NCI-H1436 treated with DMSO at 0.1 percent for 48 hours (cell line): ENCODE measurements at places on chromosomes 6 and 20.

DNA sequence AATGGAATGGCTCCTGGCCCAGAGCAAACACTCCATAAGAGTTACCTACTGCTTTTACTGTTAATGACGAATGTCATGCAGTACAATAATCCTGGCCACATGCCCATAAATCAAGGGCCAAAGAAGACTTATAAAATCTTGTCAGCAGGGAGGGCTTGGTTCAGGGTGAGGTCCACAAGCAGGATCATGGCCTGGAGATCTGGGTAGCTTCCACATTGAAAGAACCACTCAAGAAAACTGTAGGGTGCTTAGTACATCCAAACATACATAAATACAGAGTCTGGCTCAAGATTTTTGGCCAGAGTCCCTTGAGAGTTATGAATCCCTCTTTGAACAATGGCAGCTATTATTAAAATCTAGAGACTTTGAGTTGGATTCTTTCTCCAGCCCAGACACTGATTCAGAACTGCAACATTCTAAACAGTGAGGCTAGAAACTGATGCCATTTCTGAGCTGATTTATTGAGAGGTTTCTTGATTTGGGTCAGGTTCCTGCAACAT lies 188.7 kb downstream of the CDC5L start:
- DNase-seq: no peak

DNA sequence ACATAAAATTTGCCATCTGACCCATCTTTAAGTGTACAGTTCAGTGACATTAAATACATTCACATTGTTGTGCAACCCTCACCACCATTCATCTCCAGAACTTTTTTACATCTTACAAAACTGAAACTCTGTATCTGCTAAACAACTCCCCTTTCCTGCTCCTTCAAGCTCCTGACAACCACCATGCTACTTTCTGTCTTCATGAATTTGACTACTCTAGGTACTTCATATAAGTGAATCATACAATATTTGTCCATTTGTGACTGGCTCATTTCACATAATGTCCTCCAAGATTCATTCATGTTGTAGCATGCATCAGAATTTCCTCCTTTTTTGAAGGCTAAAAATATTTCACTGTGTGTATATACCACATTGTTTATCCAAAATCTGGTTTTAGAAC lies 86.9 kb upstream of the SMLR1 start:
- DNase-seq: no peak

GRCh38 chr6:43707269-43707668 lies 19.7 kb upstream of the MRPS18A start:
- no peak for DNase-seq

DNA sequence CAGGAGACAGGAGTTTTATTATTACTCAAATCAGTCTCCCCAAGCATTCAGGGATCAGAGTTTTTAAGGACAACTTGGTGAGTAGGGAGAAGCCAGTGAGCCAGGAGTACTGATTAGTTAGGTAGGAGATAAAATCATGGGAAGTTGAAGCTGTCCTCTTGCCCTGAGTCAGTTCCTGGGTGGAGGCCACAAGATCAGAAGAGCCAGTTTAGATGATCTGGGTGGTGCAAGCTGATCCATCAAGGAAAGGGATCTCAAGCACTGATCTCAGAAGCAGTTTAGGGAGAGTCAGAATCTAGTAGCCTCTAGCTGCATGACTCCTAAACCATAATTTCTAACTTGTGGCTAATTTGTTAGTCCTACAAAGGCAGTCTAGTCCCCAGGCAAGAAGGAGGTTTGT lies 706.5 kb upstream of the MAP3K7 start:
- DNase-seq: no peak

DNA sequence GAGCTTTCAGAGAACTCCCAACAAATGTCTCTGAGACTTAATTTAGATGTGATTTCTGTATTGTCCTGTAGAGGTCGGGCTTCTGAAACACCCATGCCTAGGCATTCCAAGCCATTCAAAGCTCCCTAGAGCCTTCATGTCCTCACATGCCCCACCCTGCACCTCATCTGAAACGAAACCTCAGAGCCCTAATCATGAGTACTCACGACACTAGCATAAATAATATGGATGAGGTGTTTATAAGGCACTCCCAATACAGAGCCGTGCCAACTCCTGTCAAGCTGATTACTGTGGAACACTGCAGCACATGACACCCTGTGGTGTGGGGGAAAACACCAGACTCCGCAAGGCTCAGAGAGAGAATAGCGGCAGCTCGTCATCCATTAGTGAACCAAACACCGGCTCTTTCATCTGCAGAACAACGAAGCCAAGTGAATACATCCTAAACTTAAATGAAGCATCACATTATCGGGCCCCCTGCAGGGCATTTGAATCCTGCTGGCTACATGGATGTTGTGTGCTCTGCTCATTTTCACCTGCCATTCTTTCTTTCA lies 83.8 kb downstream of the FNDC1 start:
- DNase-seq: peak; percentile 35

- no peak for DNase-seq
These were observed 121.1 kb downstream of the PLEKHG1 start for GRCh38 chr6:150720774-150721233.

DNA sequence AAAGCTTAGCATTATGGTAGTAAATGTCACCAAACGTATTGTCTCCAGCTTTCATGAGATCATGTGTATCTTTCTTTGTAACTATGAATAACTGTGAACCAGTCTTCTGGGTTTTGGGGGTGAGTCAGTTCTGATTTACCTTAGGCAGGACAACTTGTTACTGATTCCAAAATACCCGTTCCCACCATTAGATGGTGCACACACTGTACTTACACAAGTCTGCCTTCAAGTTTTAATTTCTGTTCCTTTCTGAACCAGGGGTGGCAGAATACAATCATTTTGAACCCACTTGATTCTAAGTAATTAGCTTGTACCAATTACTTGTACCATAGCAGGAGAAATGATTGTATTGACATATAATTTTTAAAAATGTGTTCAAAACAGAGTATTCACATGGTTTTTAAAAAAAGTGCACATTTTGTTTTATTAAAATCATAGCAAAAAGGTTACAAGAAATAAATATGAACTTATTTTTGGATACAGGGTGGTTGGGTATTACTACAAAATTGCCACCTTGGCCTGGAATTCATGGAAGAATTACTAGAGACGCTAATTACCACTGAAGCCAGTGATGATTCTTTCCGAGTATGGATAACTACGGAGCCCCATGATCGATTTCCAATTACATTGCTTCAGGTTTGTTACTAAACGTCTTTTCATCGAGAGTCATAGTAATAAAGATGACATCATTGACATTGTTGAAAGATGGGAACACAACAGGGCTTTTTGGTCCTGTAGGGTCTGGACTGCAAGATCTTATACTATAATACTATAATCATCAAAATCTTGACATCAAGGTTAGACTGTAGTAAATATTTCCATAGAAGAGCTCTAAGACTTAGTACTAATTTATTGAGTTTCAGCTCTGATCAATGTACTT lies 75.2 kb upstream of the GLP1R start:
- no peak for DNase-seq

DNA sequence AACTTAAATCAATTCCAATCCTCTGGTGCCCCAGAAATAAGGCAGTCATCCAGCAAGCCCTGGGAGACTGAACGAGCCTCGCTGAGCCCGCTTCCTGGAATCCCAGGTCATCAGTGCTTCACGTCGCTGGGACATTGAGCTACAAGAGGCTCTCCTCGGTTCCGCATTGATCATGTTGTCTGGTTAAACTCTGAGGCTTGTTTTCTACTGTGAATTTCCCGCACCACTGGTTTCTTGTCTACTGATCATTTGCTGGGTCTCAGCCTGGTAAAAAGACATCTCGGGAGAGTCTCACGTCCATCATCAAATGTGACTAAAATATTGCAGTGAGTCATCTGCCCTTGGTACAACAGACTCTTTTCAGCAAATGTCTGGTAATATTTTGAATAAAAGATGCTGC lies 569.2 kb downstream of the QKI start:
- no peak for DNase-seq

DNA sequence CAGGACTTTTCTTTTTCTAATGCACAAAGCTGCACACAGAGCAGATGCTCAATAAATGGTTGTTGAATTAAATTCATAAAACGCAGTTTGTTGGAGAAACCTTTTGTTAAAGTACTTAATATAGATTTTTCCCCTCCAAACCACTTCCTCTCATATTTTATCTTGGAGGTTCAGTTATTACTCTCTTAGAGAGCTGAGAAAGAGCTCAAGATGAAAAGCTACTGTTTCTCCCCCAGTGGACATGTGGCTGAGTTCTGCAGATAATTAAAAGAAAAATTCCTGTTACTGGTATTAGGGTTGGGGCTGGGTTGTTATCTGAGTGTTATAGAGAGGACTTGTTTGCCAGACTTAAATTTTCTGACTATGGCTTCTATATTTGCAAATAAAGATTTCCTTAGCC lies 294.0 kb downstream of the TBC1D7 start:
- DNase-seq: no peak

GRCh38 chr20:1291191-1291741 lies 25.2 kb downstream of the SNPH start:
- no peak for DNase-seq

DNA sequence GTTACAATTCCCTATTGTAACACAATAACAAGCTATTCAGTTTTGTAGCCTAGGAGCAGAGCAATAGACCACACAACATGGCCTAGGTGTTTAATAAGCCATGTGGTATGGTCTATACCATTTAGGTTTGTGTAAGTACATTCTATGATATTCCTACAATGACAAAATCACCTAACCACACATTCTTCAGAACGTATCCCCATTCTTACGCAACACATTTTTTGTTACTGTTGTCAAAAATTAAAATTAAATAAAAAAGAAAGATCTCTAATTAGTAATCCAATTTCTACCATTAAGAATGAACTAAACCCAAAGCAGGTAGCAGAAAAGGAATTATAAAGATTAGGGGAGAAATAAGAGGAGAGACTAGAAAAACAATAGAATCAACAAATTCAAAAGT lies 44.0 kb downstream of the RANBP9 start:
- no peak for DNase-seq

- no peak for DNase-seq
These were observed 24.9 kb upstream of the IPCEF1 start for GRCh38 chr6:154381548-154381947.

DNA sequence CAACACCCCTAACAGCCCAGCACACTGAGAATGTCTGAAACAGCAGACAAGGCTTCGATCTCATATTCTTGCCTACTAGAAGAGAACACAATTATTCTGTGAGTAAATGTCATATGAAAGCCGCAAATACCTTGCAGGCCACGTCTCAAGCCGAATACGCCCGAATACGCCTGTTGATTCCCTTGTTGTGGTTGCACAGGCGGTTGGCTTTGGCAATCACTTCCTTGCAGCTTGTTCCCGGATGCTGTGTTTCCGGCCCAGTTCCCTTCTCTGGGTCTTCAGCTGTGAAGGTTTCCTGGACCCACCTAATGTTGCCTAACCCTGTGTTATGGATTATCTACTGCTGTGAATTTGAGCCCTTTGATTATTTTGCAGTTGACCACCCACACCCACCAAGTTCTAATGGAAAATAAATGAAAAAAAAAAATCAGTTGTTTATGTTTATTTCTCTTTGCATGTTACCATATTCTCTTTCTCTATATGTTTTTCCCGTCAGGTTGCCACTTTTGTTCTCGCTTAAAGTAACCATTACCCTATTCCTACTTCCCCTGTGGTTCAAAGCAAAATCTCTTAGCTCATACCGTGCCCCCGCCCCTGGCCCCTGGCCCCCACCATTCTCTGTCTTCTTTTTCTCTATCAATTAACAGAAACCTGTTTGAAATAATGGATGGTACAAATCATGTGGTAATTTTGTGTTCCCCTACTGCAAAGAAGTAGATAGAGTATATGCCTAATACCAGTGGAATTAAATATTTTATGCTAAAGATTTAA lies 172.4 kb downstream of the ADGB start:
- no peak for DNase-seq

GRCh38 chr6:157634546-157634945 lies 188.5 kb upstream of the SNX9 start:
- no peak for DNase-seq

DNA sequence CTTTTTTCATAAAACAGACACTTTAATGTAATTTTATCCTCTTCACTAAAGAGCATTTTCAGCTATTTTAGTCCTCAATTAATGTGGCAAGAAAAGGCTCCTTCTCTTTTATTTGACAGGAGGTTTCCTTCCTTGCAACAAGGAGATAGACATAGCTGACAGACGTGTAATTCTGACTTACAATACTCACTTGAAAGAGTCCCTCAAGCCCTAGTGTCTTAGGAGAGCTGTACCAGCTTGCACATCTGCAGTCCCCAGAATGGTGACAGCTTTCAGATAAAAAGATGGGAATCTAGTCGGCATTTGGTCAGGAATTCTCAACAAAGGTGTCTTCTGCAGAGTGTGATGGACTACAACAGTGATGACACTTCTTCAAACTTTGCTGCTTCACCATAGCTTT lies 603.7 kb upstream of the PTCHD4 start:
- no peak for DNase-seq

- DNase-seq: no peak
These were observed 112.2 kb downstream of the PLEKHG1 start for GRCh38 chr6:150711584-150712504.

GRCh38 chr6:127403636-127404035 lies 55.6 kb downstream of the KIAA0408 start:
- no peak for DNase-seq

DNA sequence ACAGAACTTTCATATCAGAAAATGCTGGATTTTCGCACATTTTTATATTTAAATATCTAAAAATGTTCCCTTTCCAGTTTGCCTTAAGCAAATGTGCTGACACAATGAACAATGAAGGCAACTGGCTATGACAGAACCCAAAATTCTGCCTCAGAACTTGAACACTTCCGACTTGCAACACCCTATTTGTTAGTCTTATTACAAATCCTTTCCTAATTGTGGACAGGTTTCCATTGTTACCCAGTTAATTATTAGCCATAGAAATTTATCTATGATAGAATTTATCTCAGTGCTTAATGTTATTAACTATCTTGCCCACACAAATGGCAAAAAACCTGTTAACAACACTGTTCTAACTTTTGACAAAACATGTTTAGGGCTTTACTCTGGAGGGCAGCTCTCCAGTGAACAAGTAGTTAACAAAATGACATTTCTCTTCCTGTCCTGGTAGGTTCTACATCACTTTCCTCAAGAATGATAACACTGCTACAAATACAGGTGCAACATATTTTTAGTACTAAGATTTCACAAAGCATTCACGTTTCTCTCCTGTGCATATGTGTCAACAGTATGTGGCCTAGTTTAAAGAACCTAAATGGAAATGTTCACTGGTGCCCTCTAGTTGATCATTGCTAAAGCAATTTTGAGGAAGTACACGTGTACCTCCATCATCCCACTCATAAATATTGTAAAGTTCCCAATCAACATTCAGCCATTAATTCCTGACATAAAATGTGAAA lies 58.4 kb downstream of the HIVEP2 start:
- no peak for DNase-seq

- no peak for DNase-seq
These were observed 207.7 kb downstream of the PREX1 start for GRCh38 chr20:48620154-48620506.
